ENCODE measurements at places on chromosomes 2 and 18.

DNA sequence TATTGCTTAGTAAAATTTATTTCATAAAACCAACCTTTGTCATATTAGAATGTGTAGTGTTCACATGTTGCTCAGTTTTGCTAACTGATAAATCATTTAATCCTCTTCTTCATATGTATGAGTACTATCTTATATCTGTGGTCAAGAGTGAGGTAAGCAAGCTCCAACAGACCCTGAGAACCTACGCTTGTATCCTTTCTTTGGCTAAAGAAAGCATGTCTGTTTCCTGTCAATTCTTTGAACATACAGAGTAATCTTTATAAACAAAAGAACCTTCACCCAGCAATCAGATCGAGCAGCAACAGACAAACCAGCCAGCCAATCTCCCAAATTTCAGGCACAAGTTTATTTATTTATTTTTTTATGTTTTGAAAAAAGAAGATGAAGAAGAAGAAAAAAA lies 6.4 kb downstream of the ADCYAP1 start:
- no peak for DNase-seq

DNA sequence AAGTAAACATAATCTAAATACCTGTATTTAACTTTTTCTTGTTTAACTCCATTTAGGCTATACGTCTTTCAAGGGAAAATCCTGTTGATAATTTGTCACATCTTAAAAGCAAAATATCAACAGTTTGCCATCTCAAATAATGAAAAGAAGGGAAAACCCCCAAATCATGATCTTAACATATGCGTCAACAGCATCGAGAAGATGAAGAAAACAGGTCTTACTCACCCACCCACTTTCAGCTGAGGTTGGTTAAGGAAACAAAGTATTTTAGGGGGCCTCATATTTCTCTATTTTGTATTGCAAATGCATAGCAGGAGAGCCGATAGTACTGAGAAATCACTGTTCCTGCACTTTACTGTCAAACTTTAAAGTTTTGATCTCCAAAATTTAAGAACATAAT lies 143.1 kb upstream of the COPS8 start:
- DNase-seq = no peak

- no peak for DNase-seq
These were observed 1053.5 kb upstream of the CELF4 start for GRCh38 chr18:38619129-38619528.

DNA sequence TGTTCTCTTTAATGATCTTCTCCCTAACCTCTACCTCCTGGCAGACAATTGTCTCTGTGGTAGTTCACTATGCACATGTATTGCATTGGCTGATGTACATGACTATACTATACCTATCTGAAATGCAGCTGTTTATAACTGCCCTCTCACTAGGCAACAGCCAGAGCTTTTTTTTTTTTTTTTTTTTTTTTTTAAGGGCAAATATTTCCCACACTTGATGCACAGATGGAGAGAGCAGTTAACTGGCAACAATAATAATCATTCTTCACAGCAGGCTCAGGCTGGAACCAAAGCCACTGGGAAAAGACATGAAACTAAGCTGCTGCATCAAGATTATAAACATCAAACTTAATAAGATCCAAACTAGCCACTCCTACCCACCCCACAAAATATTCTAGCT lies 707.7 kb downstream of the LRP1B start:
- peak; percentile 86 for DNase-seq

- peak; percentile 71 for DNase-seq
These were observed 5.8 kb upstream of the MEIS1 start for GRCh38 chr2:66428986-66429612.

- no peak for DNase-seq
These were observed 87.3 kb downstream of the ACAA2 start for GRCh38 chr18:49725809-49726674.

DNA sequence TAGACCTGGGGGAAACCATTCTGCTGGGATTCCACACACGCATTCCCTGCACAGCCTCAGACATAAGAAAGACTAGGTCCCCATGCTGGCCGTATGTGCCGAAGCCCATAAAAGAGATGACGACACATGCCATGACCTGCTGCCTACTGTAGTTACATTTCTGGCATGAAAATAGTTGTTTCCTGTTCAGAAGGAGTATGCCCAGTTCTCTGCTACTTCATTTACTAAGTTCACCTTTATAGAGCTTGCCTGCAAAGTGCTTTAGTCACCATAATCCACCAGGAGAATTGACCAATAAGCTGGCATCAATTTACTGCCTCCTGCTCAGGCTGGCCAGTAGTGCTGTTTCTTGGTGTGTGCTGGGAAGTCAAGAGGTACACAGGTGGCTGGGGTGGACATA lies 150.2 kb upstream of the ALPP start:
- no peak for DNase-seq

- no peak for DNase-seq
These were observed 117.1 kb upstream of the DTNA start for GRCh38 chr18:34592961-34593382.

DNA sequence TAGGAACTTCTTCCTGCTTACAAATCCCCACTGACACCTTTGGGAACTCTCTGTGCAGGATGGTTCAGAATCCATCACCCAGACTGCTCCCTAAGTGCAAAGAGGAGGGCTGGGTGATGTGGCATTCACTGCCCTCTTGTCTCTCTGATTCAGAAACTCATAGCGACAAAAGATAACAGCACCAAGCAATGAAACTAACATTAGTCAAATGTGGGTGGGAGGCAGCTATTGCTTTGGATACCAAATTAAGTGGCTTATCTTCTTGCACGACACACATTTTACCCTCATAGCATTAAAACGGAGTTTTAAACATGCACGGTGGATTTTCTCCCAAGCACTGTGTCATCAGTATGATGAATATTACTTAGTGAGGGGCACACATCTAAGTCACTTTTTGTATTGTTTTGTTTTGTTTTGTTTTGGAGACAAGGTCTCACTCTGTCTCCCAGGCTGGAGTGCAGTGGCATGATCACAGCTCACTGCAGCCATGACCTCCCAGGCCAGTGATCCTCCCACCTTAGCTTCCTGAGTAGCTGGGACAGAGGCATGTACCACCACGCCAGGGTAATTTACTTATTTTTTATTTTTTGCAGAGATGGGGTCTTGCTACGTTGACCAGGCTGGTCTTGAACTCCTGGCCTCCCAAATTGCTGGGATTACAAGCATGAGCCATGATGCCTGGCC lies 40.9 kb upstream of the NEB start:
- no peak for DNase-seq

DNA sequence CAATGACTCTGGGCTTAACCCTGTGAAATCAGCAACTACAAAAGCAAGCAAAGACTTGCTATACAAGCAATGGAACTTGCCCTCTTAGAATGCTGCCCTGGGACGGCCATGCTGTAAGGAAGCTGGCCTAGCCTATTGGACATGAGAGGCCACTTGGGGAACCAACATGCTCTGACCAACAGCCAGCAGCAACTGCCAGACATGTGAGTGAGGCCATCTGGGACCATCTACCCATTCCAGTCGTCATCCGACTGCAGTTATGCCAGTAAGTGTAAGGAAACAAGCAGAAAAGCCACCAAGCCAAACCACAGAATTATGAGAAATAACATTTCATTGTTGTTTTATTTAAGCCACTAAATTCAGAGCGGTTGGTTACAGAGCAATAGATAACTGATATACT lies 40.9 kb downstream of the CLASP1 start:
- no peak for DNase-seq

DNA sequence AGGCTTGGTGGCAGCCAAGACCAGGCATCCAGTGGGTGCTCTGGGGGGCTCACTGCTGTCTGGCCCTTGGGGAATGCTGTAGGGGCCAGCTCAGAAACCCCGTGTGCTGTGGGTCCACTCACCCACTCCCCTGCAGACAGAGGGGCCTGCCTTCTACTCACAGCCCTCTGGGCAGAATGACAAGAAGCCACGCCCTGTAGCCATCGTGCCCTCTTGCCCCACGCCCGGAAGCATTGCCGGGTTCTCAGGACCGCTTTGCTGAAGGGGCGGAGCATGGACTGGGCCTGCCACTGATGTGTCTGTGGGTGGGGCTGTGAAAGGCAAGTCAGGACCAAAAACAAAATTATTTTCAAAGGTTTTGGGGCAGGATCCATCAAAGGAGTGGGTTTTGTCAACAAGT lies 27.8 kb downstream of the GLI2 start:
- DNase-seq = no peak

- DNase-seq = no peak
These were observed 124.3 kb upstream of the CYP26B1 start for GRCh38 chr2:72271766-72272641.

DNA sequence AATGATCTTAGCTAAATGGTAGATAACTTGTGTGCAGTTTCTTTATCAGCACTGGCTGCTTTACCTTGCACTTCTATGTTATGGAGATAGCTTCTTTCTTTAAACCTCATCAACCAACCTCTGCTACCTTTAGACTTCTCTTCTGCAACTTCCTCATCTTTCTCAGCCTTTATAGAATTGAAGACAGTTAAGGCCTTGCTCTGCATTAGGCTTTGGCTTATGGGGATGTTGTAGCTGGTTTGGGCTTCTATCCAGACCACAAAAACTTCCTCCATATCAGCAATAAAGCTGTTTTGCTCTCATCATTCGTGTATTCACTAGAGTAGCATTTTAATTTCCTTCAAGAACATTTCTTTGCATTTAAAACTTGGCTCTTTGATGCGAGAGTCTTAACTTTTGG lies 123.7 kb downstream of the PIK3C3 start:
- no peak for DNase-seq

- no peak for DNase-seq
These were observed 109.2 kb downstream of the CCDC85A start for GRCh38 chr2:56292951-56293350.

DNA sequence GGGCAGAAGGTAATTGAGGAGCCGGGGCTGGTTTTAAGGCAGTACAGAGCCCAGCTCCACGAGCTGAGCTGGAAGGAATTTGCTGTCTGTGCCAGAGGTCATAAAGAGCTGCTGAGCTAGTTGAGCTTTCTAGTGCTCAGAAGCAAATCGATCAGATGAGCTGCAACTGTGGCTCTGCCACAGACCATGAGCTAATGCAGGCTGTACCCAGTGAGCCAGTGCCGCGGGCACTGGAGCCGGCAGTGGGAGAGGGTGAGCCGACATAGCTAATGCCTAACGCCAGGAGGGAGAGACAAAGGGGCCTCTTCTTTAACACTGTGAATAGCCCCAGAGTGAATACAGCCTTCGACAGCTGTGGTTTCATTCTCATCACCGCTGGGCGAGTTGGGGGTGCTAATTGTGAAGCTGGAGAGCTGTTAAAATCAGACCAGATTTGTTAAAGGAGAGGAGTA lies 410.1 kb upstream of the TCF4 start:
- peak; percentile 50 for DNase-seq

GRCh38 chr2:74436111-74436805 lies 5.5 kb downstream of the RTKN start:
- DNase-seq = no peak

DNA sequence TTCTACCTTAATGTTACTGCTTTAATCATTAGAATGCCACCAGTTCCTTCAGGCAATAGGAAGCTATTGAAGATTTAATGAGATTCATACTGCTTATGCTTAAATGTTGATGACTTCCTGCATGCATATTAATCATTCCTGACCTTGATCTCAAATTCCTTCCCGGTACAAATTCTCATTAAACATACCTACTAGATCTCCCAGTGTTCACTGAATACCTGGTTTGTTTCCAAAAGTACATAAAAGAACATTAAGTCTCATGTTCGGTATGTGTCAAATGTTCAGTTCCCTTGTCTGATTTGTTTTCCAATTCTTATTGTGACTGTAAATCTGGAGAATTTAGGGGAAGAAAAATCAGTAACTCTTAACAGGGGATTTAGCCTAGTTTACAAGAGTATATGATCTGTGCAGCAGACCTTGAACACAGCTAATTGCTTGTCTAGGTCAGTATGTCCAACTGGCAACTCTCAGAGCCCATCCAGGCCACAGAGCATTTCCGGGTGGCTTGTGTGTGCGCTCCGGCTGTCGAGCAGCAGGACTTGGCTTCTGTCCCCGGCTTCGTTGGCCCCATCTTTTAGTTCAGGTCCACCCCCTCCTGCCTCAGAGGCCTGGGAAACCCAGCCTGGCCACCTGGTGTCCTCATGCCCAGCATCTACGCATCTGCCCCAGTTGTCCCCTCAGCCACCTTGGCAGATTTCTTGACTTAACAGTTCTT lies 13.1 kb downstream of the METAP1D start:
- DNase-seq = no peak

DNA sequence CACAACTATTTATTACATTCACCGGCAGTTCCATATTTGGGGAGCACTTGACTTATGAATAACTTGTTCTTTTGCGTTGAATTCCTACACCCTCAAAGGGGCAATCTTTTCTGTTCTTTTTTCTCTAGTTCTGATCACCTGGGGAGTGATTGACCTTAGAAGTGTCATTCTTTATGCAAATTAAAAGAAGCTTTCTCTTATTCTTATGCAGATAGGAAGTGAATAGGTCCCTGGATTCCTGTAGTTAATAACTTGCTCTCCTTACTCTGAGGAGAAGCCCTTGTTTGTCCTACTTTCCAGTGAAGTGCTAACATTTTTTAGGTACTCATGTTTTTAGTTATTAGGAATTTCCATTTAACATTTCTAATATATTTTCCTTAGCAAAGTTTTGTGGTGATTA lies 569.8 kb upstream of the LRRTM1 start:
- no peak for DNase-seq

DNA sequence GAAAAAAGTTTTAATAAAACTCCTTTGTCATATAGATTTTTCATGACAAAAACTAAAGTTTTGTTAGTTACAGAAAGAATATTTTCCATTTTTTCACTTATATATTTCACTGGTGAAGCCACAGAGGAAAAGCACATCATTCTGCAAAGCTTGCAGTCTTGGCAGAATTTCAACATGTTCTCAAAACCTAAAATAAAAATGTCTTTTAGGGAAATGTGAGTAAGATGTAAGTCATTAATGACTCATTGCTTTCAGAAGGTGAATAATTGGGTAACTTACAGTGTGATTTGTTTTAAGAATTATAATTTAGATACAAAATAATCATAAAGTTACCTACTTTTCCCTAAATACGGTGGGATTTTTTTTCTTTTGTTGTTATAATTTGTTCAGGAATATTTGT lies 43.4 kb upstream of the TNFRSF11A start:
- DNase-seq = no peak

- no peak for DNase-seq
These were observed 71.7 kb downstream of the LONRF2 start for GRCh38 chr2:100250645-100251044.

- DNase-seq = no peak
These were observed 130.6 kb upstream of the HAAO start for GRCh38 chr2:42922790-42923579.

GRCh38 chr2:240208631-240209211 lies 68.3 kb upstream of the OTOS start:
- DNase-seq = no peak

- DNase-seq = no peak
These were observed 11.8 kb downstream of the GDF7 start for GRCh38 chr2:20678780-20679179.

DNA sequence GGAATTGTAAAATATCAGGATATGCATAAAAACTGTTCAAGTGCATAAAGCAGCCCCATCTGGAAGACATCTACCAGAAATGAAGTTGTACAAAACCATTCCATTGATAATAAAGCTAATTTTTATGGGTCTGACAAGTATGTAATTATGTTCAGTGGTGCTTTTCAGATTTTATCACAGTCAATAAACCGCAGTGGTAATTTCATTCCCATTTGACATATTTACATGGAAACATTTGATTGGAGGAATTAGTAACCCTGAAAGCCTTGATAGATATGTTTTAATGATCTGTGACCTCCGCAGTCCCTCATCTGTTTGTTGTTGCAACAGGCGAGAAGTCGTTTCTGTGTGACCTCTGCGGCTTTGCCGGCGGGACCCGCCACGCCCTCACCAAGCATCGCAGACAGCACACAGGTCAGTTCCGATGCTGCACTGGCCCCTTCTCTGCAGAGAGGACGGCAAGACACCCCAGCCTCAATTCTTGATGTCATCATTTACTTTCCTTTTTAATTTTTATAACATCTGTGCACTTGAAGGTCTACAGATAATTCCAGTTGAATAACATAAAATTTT lies 283.1 kb downstream of the ZNF407 start:
- DNase-seq = no peak

All from NCI-H1694 treated with DMSO at 0.1 percent for 48 hours (cell line).